Mucosa of gallbladder (tissue), 1 donor: ENCODE measurements at places on chromosomes 1 and 21. TPM values are rescaled to one million over a fixed set of nuclear protein-coding genes. Genes with fewer than 3 reads are reported as not detected.

- DNase-seq = no peak
Measured at GRCh38 chr1:231594749-231595148, 31.8 kb upstream of the DISC1 start.

CCT3 gene
- 202 TPM for total RNA-seq

GRCh38 chr1:66542314-66542713, 8.4 kb downstream of the SGIP1 start:
- DNase-seq = no peak

MATN1 gene
- 0.12 TPM for total RNA-seq

GRCh38 chr1:198079432-198079951, 77.3 kb upstream of the NEK7 start:
- DNase-seq = peak; percentile 51

- DNase-seq = no peak
Measured at GRCh38 chr1:84700070-84700469, 9.8 kb upstream of the SSX2IP start.

MTF1 gene
- total RNA-seq = 18.6 TPM

CRYAA gene
- total RNA-seq = not detected

FOXD3 gene
- 1.3 TPM for total RNA-seq

DNA sequence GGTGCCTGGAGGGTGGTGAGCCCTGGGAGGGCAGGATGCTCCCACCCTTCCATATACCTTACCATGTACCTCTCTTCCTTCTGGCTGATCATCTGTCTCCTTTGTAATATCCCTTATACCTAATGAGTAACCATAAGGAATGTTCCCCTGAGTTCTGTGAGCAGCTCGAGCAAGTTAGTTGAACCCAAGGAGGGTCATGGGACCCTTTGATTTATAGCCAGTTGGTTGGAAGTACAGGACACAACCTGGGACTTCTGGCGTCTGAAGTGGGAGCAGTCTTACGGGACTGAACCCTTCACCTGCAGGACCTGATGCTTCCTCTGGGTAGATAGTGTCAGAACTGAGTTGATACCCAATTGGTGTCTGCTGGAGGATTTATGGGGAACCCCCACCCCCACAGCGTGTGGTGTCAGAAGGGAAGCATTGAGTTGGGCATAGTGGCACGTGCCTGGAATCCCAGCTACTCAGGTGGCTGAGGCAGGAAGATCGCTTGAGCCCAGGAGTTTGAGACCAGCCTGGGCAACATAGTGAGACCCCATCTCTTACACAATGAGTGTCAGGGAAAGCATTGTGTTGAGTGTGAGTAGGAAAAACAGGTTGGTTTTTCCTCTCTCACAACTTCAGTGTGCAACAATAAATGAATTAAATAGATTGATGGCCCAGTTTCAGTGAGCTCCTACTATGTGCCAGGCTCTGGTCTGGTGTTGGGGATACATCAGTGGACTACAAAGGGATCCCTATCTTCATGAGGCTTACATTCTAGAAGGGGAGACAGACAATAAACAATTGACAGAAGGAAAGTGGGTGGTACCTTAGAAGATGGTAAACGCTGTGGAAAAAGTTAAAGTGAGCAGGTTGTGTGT, 16.0 kb downstream of the DNAJC16 start:
- DNase-seq = no peak

SCNM1 gene
- total RNA-seq = 36.4 TPM

BSND gene
- not detected for total RNA-seq

FLG2 gene
- total RNA-seq = not detected

DNA sequence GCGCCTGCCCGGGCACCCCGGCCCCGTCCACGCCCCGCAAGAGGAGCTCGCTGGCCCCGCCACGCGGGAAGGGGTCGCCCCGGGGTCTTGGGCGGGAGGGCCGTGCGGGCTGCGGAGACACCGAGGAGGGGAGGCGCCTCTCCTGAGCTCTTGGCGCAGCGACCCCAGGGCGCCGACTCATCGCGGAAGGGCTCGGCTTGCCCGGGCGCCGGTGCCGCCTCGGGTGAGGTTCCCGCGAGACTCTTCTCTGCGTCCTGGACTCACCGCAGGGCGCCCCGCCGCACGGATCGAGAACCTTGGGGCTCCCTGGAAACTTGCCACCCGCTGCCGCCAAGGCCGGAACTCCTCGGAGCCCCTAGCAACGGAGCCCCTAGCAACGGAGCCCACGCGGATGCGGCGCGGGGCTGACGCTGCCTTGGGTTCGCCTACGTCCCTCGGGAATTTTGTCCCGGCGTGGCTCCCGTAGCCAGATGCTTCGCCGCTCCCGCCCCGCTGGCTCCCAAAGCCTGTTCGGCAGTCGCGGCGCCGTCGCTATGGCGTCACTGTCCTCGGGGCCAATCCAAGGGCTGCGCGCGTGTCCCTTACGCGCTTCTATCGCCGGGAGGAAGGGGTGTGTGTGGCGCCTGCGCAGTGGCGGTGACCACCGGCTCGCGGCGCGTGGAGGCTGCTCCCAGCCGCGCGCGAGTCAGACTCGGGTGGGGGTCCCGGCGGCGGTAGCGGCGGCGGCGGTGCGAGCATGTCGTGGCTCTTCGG, at the start of gene ATAD3A:
TSS of gene ATAD3A (plus strand) at position 630 of the 753 bp plus-strand sequence. CDS start at position 737, 107 bp downstream.
- DNase-seq = peak; percentile 99
